Renal cortex interstitium (tissue), 15 donors: ENCODE measurements at places on chromosomes 2 and 18. TPM values are rescaled to one million over a fixed set of nuclear protein-coding genes. Genes with fewer than 3 reads are reported as not detected.

GRCh38 chr2:24761866-24762265, 31.3 kb downstream of the PTRHD1 start:
- no peak for DNase-seq

HJURP gene
- 25.0 TPM for polyA plus RNA-seq

- no peak for DNase-seq
Measured at GRCh38 chr2:236088368-236089057, 79.7 kb downstream of the GBX2 start.

DNA sequence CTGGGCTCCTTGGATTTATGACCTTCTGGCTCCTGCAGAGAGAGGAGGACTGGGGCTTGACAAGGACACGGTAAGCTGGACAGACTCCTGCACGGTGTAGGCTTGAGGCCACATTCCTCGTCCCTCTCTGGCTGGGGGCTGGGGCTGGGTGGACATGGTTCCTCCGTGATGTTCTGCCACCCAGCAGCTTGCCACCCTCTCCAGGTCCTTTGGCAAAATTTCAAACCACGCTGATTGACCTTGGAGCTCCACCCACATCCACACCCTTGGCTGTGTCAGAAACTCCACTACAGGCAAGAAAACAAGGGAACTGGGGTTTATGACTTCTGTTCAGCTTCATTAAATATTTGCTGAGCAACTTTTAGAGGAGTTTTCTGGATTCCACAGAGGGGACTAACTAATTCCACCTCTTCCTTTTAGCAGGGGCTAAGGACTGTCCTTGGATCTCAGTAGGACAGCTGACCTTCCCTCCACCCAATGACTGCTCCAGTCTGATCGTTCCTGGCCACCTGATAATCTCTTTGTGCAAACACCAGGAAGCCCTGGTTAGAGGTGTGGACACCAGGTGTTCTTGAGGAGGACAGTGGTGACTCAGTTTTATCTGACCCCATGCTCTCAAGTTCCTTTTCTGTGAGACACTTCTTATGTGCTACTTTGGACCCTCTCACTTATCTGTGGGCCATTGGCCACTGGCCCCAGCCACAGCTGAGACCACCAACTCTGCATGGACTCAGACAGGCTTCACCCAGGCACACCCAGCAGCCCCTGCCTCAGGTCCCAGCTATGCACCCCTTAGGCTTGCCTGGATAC, 29.3 kb downstream of the GPR55 start:
- no peak for DNase-seq

DPP4 gene
- polyA plus RNA-seq, result 136 TPM

DNA sequence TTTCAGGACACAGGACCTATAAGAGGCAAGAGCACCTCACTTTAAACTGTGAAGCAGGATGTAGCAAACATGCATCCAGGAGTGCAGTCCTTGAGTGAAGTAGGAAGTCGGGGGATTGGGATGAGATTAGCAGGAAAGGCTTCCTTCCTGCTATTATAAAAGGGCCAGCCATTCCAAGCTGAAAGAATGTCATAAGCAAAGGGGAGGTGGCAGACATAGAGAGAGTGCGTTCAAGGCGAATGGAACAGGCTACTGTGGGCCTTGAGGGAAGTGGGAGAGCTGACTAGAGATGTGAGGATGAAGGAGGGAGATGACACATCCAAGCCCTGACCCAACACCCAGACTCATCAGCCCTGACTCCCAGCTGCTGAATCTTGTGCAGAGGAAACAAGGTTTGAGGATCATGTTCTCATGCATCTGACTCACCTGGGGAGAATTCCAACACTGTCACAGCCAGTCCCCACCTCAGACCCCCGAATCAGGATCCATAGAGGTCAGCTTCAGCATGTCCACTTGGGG, 63.9 kb downstream of the GYPC start:
- no peak for DNase-seq

DNA sequence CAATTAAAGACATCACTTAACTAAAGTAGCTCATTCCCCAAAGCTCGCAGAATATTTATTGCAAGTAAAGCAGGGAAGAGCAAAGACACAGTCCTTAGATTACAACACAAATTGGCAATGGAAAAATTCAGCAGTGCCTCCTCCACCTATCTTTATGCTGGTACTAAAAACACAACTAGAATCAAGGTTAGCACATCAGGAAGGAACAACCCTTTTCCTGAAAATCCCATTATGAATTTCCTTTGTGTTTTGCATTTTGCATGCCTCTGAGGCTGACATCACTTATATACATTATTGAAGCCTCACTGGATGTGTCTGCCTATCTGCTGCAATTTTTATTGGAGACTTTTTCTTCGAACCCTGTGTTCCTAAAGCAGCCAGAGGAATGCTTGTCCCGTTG, 193.8 kb upstream of the STK17B start:
- DNase-seq, result no peak

GRCh38 chr18:63040788-63041410, 278.7 kb downstream of the BCL2 start:
- no peak for DNase-seq

GRCh38 chr2:59803586-59803985, 749.9 kb downstream of the BCL11A start:
- DNase-seq, result no peak

GRCh38 chr18:21303445-21303844, 61.4 kb downstream of the GREB1L start:
- no peak for DNase-seq

ATP8B1 gene
- polyA plus RNA-seq, result 23.0 TPM

ICOS gene
- not detected for polyA plus RNA-seq

- no peak for DNase-seq
Measured at GRCh38 chr2:191374366-191374765, 129.2 kb downstream of the MYO1B start.
